ENCODE measurements at places on chromosomes 6 and 20.

DNA sequence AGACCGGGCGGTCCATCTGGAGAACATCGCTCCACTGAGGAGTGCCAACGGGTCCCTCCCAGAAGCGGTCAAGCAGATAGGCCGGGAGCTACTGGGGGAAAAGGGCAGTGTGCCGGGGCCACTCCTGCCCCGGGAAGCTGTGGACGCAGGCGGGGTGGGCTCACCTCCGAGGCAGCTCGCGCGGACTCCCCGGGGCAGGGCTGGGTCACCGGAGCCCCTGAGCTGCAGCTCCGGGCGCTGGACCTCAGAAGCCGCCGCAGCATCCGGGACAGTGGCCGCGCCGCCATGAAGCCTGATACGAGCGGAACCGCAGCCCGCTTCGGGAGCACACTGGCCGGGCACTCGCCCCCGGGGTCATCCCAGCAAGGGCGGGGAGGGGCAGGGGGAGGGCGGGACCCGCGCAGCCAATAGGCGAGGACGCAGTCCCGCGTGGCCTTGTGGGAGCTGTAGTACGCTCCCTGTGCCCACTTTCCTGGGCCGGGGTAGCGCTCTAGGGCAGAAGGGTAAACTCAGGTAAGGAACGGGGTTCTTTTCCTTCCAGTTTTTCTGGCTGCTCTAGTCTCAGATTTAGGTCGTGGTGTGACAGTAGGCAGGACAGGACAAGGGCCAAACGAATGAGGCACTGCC lies at the start of gene MOCS1:
Gene MOCS1, minus strand, starts transcription at position 332 of the 627 bp plus-strand sequence. Its CDS starts 45 bp downstream, at position 287.
- no peak for DNase-seq

GRCh38 chr6:3856576-3856975 lies 7.4 kb downstream of the FAM50B start:
- no peak for DNase-seq

GRCh38 chr6:136920671-136921380 lies 1.3 kb upstream of the SLC35D3 start:
- peak; percentile 50 for DNase-seq

DNA sequence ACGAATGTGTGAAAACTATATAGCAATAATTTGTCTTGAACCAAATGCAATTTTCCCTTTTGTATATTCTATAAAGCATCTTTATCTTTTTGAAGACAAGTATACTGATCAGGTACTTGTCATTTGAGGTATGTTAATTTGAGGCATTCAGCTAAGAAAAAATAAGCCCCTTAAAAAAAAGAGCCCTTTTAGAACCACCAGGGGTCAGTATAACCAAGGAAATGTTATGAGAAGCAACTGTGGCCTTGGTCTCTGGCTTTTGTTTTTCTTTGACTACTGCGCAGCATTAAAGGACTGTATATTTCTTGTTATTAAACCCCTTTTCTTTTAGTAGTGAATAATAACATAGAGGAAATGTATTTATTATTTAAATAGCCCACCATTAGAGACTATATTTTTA lies 43.1 kb downstream of the CD109 start:
- peak; percentile 71 for DNase-seq

DNA sequence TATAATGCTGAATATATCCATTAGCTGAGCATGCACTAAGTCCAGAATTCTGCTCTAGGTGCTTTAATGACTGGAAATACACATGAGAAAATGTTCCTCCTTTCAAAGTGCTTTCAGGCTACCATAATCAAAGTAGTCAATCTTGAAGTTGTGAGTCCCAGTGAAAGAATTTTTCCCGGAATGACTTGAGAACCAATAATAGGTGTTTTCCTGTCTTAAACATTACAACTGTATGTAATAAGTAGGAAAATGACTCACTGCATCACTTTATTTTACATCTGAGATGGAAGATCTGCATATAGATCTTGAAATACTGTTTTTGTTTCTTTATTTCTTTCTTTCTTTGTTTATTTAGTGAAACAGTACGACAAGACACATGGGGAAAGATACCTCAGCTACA lies 437.4 kb upstream of the JAG1 start:
- DNase-seq = no peak

DNA sequence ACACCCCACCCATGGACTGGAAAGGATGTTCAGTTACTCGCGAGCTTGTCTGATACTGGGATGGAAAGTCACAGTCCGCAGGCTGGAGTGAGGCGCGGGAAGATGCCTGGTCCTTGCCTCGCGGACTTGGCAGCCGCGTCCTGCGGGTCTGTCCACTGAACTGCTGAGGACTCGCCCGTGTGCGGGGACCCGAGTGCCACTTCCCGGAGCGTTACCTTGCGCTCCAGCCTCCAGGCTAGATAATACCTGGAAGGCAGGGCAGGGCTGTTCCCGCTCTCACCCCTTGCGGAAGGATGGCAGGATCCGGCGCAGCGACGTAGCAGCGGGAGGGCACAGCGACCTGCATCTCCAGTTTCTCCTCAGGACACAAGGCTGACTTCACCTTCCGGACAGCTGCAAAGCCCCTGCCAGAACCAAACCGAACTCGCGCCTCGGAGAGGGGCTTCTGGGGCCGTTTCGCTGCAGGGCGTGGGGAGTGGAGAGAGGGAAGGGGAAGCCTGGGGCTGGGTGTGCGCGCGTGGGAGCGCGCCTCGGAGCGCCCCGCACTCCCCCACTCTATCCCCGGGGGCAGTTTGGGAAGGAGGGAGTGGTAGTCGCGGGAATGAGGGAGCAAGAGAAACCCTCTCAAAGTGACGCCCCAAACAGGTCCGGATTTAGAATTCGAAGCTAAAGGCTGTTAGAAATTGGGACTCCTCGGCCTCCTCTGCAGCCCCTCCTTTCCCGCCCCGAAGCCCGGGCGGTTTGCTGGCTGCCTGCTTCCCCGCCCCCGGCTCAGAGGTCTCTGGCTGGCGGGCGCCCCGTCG lies at the start of gene KCNQ5:
Gene KCNQ5, plus strand, starts transcription at position 774 of the 803 bp plus-strand sequence.
- peak; percentile 76 for DNase-seq
